ENCODE measurements at places on chromosomes 3 and 15. TPM values are rescaled to one million over a fixed set of nuclear protein-coding genes. Genes with fewer than 3 reads are reported as not detected.

Gene DET1
- total RNA-seq: 21.3 TPM

Gene C3orf80
- not detected for total RNA-seq

Gene SOX14
- total RNA-seq: not detected

Gene ZBTB11
- 30.2 TPM for total RNA-seq

Gene GALNT15
- total RNA-seq: 0.09 TPM

Gene EXOG
- 13.8 TPM for total RNA-seq

Gene CADPS
- total RNA-seq: 11.7 TPM

Gene ANKRD63
- not detected for total RNA-seq

Gene FMN1
- 2.2 TPM for total RNA-seq

Gene CHRM5
- total RNA-seq: not detected

Gene ITIH1
- not detected for total RNA-seq

Gene EFCC1
- total RNA-seq: 1.5 TPM

Gene ATP11B
- total RNA-seq: 59.0 TPM

Gene TSPAN3
- 474 TPM for total RNA-seq

Gene APOD
- total RNA-seq: not detected

Gene CGNL1
- total RNA-seq: 4.0 TPM

Gene ZIC1
- 0.84 TPM for total RNA-seq

Gene AHSG
- not detected for total RNA-seq

Gene ADGRG7
- total RNA-seq: not detected

Gene ECT2
- 267 TPM for total RNA-seq

Gene UQCRC1
- 246 TPM for total RNA-seq

Gene STRA6
- total RNA-seq: 3.1 TPM

Gene CHRNA7
- 14.0 TPM for total RNA-seq

Gene FBXL2
- 18.2 TPM for total RNA-seq

Gene TTC21A
- 1.2 TPM for total RNA-seq

Gene ARHGEF3
- total RNA-seq: 0.52 TPM

Gene UROC1
- not detected for total RNA-seq

Gene ATP1B3
- 58.6 TPM for total RNA-seq

Gene ITIH4
- 2.4 TPM for total RNA-seq

Gene SPTBN5
- total RNA-seq: not detected

Gene TMCO5A
- not detected for total RNA-seq

Gene SAMD7
- total RNA-seq: not detected

Gene IL20RB
- total RNA-seq: 2.0 TPM

Gene DUOXA2
- not detected for total RNA-seq

Gene MUSTN1
- total RNA-seq: 2.0 TPM

Gene ZIC4
- 0.25 TPM for total RNA-seq

Gene ILDR1
- total RNA-seq: 0.07 TPM

Gene RTP3
- total RNA-seq: not detected

Gene SCAANT1
- not detected for total RNA-seq

Gene ECE2
- 0.15 TPM for total RNA-seq

Gene FBXW12
- 0.82 TPM for total RNA-seq

Gene LRRC3B
- total RNA-seq: 8.2 TPM

Gene SMCO1
- not detected for total RNA-seq

Gene XCR1
- total RNA-seq: not detected

Gene NDUFB5
- total RNA-seq: 104 TPM

Gene OR5AC2
- total RNA-seq: not detected

All from neural progenitor cell (in vitro differentiated cells).